ENCODE measurements at places on chromosomes 1 and 21.

- no peak for DNase-seq
These were observed 45.7 kb downstream of the MAP3K21 start for GRCh38 chr1:233373226-233373625.

- no peak for DNase-seq
These were observed 5.4 kb upstream of the NBPF1 start for GRCh38 chr1:16618719-16619118.

DNA sequence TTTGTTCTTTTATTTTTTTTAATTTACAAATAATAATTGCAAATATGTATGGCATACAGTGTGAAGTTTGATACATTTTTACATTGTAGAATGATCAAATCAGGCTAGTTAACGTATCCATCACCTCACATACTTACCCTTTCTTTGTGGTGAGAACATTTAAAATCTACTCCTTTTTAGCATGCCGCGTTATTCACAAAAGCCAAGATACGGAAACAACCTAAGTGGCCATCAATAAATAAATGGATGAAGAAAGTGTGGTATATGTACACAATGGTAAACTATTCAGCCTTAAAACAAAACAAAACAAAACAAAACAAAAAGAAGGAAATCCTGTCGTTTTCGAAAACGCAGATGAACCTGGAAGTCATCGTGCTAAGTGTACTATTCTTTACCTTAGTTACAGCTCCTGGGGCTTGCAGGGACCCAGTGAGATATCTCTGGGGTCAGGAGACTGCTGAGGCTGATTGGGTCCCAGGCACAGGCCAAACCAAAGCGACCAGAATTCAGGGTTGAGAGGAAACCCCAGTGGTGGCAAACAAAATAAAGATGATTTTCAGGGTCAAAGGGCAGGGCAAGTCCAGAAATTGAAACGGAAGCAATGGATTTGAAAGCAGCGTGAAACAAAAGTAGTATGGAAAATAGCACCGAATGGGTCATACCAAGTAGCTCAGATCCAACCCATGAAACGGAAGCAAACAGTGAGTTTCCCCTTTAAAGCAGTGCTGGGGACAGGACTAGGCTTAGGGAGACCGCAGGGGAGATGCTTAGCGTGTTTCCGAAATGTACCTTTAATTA is 188.2 kb downstream of the PLPP3 start:
- DNase-seq: no peak

- no peak for DNase-seq
These were observed 41.5 kb upstream of the MRPS6 start for GRCh38 chr21:34031835-34032370.

DNA sequence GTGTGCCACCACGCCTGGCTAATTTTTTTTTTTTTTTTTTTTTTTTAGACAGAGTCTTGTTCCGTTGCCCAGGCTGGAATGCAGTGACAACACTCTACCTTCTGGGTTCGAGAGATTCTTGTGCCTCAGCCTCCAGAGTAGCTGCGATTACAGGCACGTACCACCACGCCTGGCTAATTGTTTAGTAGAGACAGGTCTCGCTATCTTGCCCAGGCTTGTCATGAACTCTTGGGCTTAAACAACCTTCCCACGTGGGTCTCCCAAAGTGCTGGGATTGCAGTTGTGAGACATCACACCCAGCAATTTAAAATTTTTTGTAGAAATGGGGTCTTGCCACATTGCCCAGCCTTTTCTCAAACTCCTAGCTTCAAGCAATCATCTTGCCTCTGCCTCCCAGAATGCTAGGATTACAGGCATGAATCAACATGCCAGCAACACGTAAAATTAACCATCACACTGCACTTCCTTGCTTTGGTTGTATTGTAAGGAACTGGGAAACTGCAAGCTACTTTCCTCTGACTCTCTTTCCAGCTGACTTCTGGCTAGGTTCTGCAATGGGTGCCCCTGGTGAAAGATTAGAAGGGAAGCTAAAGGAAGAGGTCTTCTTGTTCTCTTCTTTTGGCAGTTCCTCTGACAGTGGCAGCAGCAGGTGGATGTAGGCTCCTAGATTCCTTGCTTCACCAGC is 13.9 kb upstream of the IL6R start:
- DNase-seq: no peak

DNA sequence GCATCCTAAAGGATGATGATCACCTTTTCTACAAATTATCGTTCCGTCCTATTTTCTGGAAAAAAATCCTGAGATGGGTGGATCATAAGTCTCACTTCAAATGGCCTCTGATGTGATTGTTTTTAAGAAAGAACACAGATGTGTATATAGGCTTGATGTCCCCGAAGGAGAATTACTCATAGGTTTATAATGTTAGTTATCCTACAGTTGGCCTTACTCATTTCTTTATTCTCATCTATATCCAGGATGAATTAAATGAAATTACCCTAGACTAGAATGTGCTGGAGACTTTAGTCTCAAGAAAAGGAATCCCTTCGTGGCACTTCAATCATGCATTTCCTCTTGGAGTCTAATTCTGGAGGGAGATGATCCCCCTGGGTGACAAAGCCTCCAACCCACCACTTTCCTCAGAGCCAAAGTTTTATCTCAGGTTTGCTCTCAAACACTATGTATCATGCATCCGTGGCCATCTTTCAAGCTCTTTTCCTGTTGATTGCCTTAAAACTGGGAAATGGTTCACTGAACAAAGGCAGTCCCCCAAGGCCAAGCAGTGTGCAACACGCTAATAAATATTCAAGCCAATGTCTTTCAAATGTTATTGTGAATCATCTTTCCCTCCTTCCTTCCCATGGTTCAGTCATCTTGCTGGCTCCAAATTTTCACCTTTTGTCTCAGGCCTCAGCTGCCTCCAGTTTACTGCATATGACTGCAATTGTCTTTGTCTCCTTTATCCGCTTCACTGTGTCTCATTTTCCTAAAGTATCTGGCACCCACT is 32.5 kb upstream of the SMYD2 start:
- DNase-seq: no peak

- DNase-seq: no peak
These were observed 2.8 kb downstream of the TNFRSF8 start for GRCh38 chr1:12065872-12066271.

GRCh38 chr1:205568469-205569361 is 63.1 kb downstream of the ELK4 start:
- no peak for DNase-seq

GRCh38 chr21:26403321-26403720 is 169.8 kb downstream of the CYYR1 start:
- no peak for DNase-seq

- no peak for DNase-seq
These were observed 303.7 kb upstream of the PLD5 start for GRCh38 chr1:242828199-242828598.

DNA sequence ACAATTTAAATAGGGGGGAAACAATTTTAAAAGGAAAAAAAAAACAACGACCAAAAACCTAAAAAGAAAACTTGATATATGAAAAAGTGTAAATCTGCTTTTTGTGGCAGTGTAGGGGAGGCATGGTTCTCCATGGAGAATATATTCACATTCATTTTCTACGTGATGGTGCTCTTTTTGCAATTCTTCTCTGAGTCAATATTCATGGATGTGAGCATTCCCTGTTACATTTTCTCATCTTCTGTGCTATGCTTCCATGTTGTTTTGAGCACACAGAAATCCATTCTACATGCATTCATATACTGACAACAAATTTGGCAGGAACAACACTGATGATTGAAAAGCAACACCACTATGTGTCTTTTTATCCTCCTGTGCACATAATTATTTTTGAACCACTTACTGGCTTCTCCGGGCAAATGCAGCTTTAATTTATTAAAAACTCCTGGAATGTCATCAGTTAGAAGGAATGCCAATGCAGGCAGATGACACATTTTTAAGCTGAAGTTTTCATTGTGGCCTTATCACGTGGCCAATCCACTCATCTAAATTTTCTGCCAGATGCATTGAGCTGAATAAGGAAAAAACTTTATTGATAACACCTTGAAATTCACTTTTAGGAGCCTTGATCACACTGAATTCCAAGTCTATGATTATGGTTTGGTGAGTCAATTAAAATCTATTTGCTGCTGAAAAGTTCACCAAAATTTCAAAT is 590.6 kb downstream of the NUF2 start:
- no peak for DNase-seq

DNA sequence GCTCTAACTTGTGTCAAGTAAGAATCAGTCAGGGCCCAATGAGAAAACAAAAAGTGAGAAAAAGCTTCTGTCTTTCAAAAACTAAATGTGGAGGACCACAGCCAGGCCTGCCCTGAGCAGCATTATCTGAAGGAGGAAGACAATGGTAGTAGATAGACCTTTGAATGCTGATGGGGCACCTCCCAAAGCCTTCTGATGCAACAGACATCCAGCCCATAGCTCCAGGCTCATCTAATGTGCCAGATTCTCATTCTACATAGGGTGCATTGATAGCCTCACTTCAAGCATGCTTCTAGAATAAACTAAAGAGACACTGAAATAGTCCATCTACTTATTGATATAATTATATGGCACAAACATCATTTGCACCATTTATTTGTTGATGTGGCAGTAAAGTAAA is 351.6 kb downstream of the HHIPL2 start:
- no peak for DNase-seq

DNA sequence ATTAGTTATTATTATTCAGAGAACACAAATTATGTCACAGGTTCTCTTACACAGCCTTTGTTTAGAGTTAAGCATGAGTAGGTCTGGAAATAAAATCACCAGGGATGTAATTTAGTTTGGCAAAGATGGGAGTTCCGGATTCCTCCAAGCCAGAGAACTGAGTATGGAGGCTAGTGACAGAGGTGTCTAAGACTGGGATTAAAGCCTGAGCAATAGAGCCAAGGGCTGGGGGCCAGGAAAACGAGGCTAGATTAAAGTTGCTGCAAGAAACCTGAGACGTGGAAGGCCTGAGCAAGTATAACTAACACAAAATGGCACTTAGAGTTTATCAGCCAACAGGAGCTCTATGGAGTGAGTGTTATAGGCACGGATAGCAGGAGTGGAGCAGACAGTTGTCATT is 381.6 kb downstream of the SRGAP2C start:
- no peak for DNase-seq

DNA sequence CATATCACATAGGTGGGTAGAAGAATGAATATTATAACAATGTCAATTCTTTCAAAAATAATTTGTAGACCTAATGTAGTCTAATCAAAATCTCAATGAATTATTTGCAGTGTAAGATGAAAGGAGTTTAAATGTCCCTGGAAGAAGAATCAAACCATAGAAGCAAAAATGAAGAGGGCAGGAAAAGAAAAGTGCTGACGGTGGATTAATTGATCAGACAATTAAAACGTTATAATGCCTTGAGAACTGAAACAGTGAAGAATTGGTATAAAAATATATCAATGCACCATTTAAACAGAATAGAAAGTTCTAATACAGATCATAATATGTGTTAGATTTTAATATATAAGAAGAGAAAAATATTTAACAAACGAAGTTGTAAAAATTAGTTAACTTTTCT is 109.8 kb downstream of the TYW3 start:
- DNase-seq: no peak

DNA sequence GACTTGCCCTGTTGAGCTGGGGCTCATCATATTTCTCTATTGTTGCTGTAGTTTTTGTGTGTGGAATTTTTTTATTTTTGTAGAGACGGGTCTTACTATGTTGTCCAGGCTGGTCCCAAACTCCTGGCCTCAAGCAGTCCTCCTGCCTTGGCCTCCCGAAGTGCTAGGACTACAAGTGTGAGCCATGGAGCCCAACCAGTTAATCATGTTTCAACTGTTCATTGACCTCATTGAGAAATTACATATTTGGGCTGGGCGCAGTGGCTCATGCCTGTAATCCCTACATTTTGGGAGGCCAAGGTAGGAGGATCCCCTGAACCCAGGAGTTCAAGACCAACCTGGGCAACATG is 9.2 kb upstream of the PKNOX1 start:
- no peak for DNase-seq

DNA sequence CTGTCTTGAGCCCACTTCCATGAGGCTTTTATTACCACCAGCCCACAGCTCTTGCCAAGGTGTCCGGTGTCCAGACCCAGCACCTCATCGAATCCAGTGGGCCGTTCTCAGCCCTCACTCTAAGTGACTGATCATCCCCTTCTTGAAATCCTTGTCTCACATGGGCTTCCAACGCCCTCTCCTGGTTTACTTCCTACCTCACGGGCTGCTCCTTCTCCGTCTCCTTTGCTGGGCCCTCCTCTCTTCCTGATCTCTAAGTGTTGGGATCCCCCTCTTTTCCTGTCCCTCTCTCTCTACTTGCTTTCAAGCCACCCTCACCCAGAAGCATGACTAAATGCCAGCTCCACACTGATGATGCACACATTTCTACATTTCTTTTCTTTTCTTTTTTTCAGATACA is 9.0 kb upstream of the RHBG start:
- no peak for DNase-seq

GRCh38 chr1:235060607-235061470 is 67.8 kb downstream of the TOMM20 start:
- no peak for DNase-seq

DNA sequence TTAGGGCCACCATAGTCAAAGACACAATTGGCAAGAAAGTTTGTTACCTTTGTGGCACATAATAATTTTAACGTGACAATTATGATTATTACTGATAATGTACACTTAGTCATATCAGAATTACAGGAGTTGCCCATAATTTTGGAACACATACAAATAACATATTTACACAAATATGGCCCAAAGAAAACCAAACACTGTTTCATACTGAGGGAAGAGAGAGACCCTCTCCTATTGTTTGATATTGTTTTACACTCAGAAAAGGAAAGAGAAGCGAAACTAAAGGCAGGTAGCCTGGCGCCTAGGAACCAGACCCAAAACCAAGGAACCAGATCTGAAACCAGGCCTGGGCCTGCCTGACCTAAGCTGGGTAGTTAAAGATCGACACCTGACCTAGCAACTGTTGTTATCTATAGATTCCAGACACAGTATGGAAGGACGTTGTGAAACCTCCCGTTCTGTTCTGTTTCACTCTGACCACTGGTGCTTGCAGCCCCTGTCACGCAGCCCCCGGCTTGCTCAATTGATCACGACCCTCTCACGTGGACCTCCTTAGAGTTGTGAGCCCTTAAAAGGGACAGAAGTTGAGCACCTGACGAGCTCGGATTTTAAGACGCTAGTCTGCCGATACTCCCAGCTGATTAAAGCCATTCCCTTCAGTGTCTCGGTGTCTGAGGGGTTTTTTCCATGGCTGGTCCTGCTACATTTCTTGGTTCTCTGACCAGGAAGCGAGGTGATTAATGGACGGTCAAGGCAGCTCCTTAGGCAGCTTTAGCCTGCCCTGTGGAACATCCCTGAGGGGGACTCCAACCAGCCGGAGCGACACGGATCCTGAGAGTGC is 27.9 kb downstream of the C1orf115 start:
- DNase-seq: no peak

- DNase-seq: no peak
These were observed 37.2 kb upstream of the BCAS2 start for GRCh38 chr1:114618606-114619005.

Data from NCI-H524 treated with DMSO at 0.1 percent for 48 hours (cell line).